ENCODE measurements at places on chromosomes 7 and 10.

- no peak for DNase-seq
These were observed 190.5 kb downstream of the PCLO start for GRCh38 chr7:82972135-82972534.

GRCh38 chr10:102396317-102396650 lies 779 bp downstream of the NFKB2 start:
- no peak for DNase-seq

GRCh38 chr7:153682628-153683027 lies 369.6 kb upstream of the DPP6 start:
- DNase-seq = no peak

DNA sequence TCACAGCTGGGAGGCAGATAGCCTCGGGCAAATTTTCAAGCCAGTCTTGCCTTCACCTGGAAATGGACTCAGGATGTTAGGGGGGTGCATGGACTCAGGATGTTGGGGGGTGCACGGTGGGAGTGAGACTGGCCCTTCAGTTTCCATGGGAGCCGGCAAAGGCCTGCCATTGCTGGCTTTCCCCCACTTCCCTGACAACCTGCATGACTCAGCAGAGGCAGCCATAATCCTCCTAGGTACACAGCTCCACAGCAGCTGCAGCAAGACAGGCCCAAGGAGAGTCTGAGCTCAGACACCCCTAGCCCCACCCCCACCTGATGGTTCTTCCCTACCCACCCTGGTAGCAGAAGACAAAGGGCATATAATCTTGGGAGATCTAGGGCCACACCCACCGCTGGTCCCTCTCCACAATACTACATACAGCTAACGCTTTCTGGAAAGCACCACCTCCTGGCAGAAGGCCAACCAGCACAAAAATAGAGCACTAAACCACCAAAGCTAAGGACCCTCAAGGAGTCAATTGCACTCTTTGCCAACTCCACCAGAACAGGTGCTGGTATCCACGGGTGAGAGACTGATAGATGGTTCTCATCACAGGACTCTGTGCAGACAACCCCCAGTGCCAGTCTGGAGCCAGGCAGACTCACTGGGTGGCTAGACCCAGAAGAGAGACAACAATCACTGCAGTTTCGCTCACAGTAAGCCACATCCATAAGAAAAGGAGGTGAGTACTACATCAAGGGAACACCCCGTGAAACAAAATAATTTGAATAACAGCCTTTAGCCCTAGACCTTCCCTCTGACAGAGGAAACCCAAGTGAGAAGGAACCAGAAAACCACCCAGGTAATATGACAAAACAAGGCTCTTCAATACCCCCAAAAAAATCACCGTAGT lies 18.3 kb downstream of the C7orf25 start:
- DNase-seq = no peak

GRCh38 chr10:125415006-125415633 lies 254.8 kb upstream of the CTBP2 start:
- DNase-seq = no peak

DNA sequence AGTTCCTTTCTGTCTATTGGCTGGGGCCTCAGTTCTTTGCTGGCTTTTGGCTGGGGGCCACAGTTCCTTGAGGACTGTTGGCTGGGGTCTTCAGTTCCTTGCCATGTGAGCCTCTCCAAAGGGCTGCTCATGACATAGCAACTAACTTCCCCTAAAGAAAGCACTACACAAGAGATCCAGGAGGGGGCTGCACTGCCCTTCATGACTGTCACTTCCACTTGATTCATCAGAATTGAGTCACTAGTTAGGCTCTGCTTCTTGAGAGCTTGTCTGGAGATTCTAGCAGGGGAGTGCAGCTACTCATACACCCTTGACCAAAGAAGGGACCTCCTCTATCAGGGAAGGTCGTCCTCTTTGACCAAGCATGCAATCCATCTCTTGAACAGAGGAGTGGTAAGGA lies 38.0 kb upstream of the MKX start:
- no peak for DNase-seq

- no peak for DNase-seq
These were observed 31.7 kb upstream of the ASL start for GRCh38 chr7:66043681-66044497.

DNA sequence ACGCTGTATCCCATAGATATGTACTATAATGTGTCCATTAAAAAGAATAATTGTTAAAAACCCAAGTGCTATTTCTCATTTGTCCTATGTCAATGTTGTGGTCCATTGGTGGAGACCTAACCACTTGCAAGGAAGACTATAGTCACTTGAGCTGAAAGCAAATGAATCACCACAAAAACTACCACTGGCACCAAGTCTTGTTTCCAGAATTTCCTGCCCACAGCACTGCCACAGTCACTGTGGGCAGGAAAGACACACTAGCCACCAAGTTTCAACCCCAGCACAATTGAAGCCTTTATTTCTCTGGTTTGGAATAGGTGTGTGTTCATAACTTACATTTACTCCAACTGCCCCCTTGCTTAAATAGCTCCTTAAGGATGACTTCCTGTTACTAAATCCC lies 12.4 kb downstream of the DIP2C start:
- no peak for DNase-seq

- no peak for DNase-seq
These were observed 255.7 kb upstream of the MKLN1 start for GRCh38 chr7:131071786-131072504.

GRCh38 chr7:155053002-155053401 lies 17.1 kb upstream of the HTR5A start:
- no peak for DNase-seq

DNA sequence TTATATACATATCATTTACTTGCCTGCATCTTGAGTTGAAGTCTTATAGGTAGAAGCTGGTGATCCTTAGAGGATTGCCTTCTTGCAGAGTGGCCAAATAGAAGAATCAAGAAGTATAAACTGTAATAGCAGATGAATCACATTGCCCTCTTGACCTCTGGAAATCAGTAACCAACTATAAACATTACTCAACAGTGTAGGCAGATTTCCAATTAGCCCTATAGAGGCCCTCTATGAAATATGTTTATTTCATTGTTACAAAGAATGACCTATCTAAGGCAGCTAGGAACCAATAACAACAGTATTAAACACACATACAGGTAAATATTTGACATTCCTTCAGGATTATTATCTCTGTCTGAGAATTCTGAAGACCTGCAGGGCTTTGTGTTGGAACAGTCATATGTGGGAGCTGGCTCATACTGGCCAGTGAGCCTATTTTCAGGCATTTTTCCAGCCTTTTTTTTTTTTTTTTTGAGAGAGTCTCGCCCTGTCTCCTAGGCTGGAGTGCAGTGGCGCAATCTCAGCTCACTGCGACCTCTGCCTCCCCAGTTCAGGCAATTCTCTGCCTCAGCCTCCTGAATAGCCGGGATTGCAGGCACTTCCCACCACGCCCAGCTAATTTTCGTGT lies 7.2 kb upstream of the SRI start:
- DNase-seq = no peak

DNA sequence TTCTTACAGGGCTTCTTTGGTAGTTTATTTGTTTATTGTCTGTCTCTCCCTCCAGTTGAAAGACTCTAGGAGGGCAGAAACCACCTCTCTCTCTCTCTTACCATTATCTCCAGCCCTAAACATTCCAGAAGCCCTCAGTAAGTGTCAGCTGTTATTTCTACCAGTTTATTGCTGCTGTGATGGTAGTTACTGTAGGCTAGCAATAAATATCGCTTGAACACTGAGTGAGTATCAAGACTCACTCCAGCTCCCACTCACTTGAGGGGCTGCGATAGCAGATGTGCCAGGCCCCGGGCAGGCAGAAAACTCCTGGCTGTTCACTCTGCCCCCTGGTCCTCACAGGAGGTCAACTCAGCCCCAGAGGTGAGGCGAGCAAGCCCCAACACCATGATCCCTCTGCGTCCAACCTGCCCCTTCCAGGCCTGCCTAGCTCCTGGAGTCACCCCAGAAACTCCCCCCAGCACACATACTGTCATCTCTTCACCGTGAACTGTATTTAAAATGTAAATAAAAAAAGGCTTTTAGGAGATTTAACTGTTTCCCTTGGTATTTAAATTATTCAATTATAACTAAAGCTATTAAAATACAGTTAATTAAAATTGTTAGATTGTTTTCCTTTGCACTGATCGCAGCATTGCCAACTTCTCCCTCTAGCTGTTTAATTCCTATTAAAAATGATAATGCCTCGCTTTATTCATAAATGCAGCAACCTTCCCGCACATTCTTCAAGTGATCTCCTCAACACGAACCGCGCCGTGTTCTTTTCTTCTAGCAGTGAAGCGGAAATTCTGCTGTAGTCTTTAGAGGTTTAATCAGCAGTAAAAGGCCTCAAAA lies 321.1 kb upstream of the ZMIZ1 start:
- DNase-seq = no peak

GRCh38 chr7:102935450-102936115 lies 22.8 kb downstream of the LRRC17 start:
- DNase-seq = no peak

GRCh38 chr7:1151653-1152425 lies 8.2 kb downstream of the ZFAND2A start:
- no peak for DNase-seq

GRCh38 chr7:106376026-106376799 lies 91.4 kb upstream of the NAMPT start:
- no peak for DNase-seq

- DNase-seq = no peak
These were observed 460.8 kb downstream of the NRG3 start for GRCh38 chr10:82335831-82336230.

GRCh38 chr10:117544004-117544701 lies 1.6 kb downstream of the EMX2 start:
- DNase-seq = no peak

GRCh38 chr7:56079450-56080185 lies 13.1 kb downstream of the PHKG1 start:
- no peak for DNase-seq

GRCh38 chr10:113027230-113027573 lies 77.2 kb downstream of the TCF7L2 start:
- no peak for DNase-seq

DNA sequence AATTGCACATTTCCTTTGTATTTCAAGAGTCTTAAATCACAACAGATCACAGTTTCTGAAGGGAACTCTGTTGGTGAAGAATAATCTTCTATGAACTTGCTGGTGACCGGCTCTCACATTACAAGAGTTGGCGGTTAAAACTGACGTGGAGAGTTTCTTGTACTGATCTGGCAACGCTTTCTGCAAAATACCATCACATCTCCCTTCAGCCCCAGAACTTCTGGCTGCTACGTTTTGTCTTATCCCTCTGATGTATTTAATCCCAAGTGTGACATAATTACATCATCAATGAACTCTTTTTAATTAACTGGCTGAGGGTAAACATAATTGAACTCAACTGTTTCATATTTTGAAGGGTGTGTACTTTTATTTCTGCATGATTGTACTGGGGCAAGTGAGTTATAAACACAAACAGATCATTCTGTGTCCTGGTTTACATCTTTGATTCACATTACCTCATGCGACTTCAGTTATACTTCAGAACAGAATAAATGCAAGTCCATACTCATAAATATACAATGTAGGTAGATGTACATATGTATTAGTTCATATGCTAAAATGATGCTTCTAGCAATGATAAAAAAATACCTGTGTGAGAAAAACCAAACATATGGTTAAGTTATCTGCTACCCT lies 105.1 kb upstream of the NPVF start:
- DNase-seq = no peak

DNA sequence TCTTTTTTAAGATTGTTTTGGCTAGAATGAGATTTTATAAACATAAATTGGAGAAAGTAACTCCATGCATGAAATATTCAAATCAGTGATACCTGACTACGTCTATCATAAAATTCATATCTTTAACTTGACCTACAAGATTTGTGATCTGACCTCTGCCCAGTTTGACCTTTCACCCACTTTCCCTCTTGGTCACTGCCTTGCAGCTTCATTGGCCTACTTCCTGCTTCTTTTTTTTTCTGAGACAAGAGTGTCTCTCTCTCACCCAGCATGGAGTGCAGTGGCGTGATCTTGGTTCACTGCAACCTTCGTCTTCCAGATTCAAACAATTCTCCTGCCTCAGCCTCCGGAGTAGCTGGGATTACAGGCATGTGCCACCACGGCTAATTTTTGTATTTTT lies 28.5 kb downstream of the TPST1 start:
- DNase-seq = no peak

GRCh38 chr7:153829525-153829924 lies 222.7 kb upstream of the DPP6 start:
- DNase-seq = no peak

DNA sequence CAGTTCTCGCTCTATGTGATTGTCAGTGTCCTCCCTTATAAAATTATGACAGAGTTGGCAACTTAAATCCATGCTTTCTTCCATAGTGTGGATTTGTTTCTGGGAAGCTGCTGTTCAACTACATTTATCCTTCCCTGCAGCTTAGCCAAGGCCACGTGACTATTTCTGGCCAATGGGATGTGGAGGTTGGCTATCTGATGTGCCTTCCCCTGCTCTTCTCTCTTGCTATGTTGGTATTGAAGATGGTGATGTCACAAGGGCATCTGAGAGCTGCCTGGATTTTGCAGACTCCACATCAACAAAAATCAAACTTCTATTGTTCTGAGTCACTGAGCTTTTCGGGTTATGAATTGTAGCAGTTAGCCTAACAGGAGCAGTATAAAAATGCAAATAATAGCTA lies 164.9 kb upstream of the RHOBTB1 start:
- DNase-seq = no peak

DNA sequence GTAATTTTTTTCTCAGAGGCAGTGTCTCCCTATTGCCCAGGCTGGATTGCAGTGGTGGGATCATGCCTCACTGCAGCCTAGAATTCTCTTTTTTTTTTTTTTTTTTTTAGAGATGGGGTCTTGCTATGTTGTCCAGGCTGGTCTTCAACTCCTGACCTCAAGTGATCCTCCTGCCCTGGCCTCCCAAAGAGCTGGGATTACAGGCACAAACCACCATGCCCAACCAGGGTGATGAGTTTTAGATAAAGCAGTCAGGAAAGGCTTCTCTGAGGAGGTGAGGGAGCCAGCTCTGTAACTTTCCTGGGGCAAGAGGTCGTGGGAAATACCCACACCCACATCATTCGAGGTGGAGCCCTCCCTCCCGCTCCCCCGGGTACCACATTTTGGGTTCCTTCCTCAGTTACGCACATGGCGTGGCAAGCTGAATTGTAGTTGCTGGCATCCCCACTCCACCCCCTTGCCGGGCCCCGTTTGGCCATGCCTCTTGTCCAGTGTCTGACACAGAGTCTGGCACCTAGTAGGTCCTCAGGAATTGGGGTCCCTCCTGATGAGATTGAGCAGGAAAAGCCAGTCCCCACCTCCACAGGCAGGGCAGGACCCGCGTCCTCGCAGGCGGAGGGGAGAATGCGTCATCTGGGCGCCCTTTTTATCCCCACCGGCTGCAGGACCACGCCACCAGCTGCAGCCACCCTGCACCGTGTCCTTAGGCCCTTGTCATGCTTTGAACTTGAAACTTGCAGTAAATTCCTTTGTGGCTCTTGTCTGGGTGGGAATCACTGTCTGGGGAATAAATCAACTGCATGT lies 43.4 kb downstream of the CLIP2 start:
- DNase-seq = no peak

- no peak for DNase-seq
These were observed 69.9 kb upstream of the MRLN start for GRCh38 chr10:59823111-59823510.

GRCh38 chr7:98097042-98097645 lies 9.5 kb upstream of the LMTK2 start:
- no peak for DNase-seq

All from CD4-positive, alpha-beta T cell treated with Interleukin-15 for 1 hour (primary cell).